ENCODE measurements at places on chromosomes 2 and 18.

GRCh38 chr2:216992056-216992675 is 132.3 kb upstream of the TNP1 start:
- no peak for DNase-seq

GRCh38 chr2:234880551-234881211 is 71.1 kb upstream of the SH3BP4 start:
- DNase-seq, result no peak

GRCh38 chr2:39488450-39488849 is 51.4 kb upstream of the MAP4K3 start:
- DNase-seq, result no peak

DNA sequence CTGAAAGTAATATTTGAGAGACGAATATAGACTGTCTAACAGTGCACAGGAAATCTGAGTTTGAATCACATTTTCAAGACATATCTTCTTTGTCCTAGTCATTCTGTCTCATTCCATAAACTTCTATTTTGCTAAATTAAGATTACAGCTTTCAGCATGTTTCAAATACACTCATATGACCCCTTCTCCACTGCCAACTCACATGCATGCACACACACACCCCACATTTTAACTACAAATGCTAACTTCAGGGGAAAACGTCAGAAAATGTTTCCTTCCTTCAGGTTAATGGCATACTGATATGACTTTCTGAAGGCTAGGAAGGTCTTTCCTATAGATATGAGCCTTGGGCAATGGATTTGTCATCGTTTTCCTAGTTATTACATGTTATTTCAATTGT is 373.7 kb downstream of the RBM43 start:
- DNase-seq, result no peak

DNA sequence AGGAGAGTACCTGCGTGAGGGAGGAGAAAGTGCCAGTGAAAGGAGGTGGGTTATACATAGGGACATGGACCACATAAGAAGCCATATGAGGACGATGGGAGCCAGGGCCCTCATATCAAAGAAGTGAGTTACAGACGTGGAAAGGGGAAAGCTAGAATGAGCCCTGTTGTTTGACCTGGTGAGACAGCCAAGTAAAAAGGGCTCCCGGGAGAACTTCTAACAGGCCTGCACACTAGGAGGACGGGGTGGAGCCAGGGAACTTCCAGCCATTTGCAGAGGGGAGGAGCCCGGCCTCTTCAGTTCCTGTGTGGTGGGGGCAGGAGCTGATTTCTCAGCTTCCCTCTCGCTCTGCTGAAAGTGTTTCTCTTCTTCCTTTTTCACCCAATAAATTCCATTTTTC is 84.1 kb upstream of the SLC66A3 start:
- DNase-seq, result no peak

DNA sequence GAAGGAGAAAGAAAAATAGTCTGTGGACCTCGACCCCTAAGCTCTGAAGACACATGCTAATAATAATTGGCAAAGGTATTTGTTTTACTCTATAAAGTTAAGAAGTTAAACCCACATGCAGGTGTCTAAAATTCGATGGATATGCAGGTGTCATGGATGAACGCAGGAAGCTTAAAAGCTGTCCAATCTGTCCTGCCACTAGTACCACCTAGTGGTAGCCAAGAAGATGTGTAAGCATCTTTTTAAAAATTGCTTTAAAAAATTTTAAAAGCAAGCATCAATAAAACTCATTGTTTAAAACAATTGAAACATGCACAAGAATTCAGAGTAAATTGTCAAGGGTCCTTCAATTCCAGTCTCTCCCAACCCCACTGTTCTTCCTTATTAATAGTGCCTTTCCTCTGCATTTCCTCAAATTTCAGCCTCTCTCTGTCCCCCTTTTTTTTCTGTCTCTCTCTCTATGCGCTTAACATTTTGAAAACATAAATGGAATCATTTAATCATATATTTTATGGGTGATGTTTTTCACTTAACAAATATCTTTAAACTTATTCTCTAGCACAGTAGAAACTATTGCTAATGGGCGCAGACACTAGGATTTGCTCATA is 30.6 kb upstream of the PPP3R1 start:
- no peak for DNase-seq

- DNase-seq, result no peak
Measured at GRCh38 chr2:124501575-124502152, 476.6 kb downstream of the CNTNAP5 start.

- DNase-seq, result no peak
Measured at GRCh38 chr2:49416252-49416651, 261.9 kb upstream of the FSHR start.

- DNase-seq, result no peak
Measured at GRCh38 chr2:218691234-218691633, 19.3 kb downstream of the STK36 start.

GRCh38 chr18:63779386-63779785 is 4.2 kb downstream of the SERPINB7 start:
- no peak for DNase-seq

- no peak for DNase-seq
Measured at GRCh38 chr18:12271376-12272235, 17.4 kb downstream of the CIDEA start.

GRCh38 chr2:39989888-39990287 is 210.8 kb upstream of the THUMPD2 start:
- DNase-seq, result no peak

DNA sequence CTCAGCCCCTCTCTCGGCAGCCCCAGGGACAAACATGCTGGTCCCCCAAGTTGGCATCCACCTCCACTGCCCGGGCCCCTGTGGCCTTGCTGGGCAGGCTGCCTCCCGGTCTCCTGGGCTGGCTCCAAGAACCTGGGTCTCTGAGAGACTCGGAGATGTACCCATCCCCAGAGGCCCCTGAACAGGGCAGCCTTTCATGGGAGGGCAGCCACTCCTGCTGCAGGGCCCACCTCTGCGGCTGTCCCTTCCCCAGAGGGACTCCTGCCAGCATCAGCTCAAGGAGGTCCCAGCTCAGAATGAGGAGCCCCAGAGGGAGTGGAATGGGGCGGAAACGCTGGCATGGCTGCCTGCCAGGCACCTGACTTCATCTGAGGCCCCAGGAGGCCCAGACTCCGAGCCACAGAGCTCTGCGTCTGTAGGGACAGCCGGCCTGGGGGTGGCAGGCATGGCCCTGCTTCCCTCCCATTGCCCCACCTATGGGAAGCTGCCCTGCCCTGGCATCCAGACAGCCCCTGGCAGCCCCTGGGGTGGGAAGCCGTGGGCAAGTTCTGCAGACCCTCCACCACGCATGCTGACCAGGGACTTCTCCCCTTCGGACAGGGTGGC is 857 bp upstream of the CROCC2 start:
- DNase-seq, result no peak

- DNase-seq, result no peak
Measured at GRCh38 chr2:160087854-160088745, 25.7 kb upstream of the PLA2R1 start.

DNA sequence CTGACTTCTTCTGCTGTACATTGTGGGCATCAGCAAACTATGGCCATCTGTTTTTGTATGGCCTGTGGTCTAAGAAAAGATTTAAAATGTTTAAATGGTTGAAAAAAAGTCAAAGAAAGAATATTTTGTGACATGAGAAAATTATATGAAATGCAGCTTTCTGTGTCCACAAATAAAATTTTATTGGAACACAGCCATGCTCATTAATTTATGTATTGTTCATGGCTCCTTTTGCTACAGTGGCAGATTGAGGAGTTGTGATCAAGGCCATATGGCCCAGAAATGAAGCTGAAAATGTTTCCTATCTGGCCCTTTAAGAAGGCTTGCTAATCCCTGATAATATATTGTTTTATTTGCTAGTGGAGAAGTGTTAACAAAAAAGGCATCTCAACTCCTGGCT is 162.0 kb downstream of the SLC4A3 start:
- DNase-seq, result no peak

DNA sequence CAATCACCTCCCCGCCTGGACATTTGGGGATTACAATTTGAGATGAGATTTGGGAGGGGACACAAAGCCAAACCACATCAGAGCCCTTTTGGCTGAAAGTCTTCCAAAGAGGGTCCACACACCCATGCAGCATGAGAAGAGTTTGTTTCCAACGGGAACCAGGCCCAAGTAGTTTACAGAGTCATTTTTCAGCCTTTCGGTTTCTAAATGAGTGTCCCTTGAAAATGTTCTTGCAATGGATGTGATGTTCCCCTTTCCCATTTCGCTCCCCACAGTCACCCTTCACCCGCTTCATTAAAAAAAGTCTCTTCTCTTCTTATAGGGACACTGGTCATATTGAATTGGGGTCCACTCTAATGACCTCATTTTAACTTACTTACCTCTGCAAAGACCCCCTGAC is 157.4 kb downstream of the ARL4C start:
- DNase-seq, result no peak

DNA sequence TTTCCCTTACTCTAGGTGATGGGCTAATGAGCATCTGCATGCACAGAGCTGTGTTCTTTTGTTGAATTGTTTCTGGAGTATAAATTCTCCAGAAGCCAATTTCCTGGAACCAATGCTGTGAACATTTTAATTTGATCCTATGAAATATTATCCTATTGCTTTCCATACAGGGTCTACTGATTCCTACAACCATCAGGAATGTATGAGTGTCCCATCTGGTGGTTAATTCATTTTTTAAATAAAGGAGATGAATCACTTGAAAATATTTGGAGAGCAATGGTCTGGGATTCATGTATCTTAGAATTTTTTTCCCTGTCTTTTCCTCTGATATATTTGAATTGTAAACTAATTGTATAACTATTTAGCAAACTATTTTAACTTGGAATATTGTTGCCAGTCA is 14.0 kb downstream of the KIF5C start:
- no peak for DNase-seq

DNA sequence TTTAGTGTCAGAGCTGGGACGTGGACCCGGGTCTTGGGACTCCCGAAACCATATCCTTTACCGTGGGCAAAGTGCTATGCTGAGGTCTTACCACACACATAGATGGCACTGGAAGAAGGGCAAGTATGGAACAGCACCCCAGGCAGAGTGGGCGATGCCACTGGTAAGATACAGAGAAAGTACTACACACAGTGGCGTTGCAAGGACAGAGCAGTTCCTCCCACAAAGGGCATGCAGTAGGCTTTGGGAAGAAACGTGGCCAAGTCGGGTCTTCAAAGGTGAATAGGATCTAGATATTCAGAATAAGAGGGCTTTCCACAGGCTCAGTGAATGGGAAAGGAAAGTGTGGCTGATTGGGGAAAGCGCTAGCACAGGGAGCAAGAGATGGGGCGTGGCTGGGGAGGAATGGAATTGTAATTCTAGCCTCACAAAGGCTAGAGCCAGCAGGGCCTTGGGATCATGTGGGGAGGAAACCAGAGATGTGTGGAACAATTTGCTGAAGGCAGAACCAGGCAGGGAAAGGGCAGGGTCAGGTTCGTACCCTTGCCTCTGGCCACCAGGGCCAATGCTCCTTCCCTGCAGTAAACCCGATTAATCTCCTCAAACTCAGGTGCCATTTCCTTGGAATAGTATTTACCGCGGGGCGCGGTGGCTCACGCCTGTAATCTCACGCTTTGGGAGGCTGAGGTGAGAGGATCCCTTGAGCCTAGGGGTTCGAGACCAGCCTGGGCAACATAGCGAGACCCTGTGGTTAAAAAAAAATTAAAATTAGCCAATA is 36.0 kb downstream of the PCBP1 start:
- no peak for DNase-seq

- no peak for DNase-seq
Measured at GRCh38 chr2:170156592-170156991, 21.4 kb upstream of the MYO3B start.

DNA sequence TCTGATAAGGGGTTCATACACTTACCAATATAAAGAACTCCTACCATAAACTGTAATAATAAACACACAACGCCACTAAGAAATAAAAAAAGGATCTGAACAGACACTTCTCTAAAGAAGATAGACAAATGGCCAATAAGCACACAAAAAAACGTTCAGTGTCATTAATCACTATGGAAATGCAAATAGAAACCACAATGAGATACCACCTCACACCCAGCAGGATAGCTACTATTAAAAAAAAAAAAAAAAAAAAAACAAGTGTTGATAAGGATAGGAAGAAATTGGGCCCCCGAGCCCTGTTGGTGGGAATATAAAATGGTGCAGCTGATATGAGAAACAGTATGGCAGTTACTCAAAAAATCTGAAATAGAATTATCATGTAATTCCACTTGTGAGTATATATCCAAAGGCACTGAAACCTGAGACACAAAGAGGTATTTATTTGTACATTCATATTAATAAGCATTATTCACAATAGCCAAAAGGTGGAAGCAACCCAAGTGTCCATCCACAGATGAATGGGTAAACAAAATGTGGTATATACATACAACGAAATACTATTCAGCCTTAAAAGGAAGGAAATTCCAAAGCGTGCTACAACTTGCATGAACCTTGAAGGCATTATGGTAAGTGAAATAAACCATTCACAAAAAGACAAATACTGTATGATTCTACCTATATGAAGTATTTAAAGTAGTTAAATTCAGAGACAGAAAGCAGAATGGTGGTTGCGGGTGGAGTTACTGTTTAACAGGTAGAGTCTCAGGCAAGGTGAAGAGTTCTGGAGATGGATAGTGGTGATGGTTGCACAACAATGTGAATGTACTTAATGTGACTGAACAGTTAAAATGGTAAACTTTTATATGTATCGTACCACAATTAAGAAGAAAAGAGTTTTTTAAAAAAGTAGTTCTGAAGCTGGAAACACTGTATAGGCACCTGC is 17.9 kb downstream of the REV1 start:
- DNase-seq, result no peak

DNA sequence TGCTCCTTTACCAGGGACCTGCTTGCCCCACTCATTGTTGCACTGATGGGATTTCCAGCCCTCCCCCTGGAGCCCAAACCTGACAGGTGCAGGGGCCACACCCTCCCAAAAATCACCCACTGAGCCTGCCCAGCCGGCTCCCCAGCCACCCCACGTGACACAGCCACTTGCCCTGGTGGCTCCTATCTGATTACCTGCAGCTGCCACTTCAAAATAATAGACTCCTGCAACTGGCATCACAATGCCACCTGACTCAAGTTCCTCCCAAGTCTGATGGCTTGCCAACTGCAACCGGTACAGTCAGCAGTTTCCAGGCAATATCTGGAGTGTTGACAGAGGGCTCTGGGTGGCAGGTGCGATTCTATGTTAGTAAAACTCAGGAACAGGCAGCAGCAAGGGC is 66.2 kb downstream of the CRACDL start:
- DNase-seq, result no peak

- no peak for DNase-seq
Measured at GRCh38 chr2:118939994-118940393, 2.0 kb upstream of the MARCO start.

- no peak for DNase-seq
Measured at GRCh38 chr18:46402396-46402795, 254.6 kb downstream of the LOXHD1 start.

DNA sequence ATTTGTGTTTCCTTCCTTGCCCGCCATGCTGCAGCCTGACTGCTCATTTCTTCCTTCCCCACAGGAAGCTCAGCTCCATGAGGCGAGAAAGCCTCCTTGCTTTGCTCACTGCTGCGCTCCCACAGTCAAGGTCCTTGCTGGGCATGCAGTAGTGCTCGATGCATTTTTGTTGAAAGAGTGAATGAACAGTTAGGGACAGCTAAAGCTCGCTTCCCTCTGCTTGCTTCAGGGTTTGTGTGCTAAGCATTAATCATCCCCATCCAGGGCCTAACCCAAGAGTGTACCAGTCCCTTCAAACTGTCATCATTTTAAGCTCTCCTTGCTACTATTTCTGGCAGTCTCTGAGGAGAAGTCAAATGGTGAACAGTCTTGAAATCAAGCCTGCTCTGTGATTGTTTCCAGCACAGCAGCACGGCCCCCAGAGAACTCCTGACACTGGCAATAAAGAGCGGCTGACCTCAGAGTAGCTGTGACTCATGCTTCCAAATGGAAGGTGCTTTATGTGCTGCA is 171.7 kb upstream of the SOX11 start:
- no peak for DNase-seq

GRCh38 chr2:101638181-101638711 is 59.3 kb upstream of the MAP4K4 start:
- DNase-seq, result no peak

Data from stimulated activated CD4-positive, alpha-beta T cell treated with anti-CD3 and anti-CD28 coated beads, TNF-alpha, amount 100 ng/mL, for 1 hour (primary cell).